ENCODE measurements at places on chromosomes 6 and 20.
A peak's percentile ranks its signal among the peaks of the same experiment; 100 is the strongest.

DNA sequence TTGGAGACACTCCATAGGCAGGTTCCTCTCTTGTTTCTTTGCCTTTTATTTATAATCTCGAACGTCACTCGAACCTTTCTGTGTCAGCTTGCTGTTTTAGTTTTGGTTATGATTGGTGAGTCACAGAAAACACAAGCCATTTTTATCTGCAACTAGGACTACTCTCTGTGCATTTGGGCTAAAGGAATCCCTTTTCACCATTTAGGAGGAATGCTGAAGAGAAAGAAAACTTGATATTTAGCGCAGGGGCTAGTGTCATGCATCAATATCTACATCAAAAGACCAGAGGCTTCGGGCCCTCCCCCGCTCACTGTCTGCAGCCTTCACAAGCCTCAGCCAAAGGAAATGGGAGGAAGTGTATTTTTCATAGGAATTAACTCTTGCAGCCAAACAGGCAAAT, 507.8 kb upstream of the CITED2 start:
- no peak for DNase-seq

- DNase-seq: no peak
These were observed 55.0 kb upstream of the TBXT start for GRCh38 chr6:166222631-166223030.

GRCh38 chr6:33315793-33316602, 1.5 kb downstream of the ZBTB22 start:
- DNase-seq: no peak

GRCh38 chr6:130776287-130776925, 50.8 kb upstream of the SMLR1 start:
- no peak for DNase-seq

DNA sequence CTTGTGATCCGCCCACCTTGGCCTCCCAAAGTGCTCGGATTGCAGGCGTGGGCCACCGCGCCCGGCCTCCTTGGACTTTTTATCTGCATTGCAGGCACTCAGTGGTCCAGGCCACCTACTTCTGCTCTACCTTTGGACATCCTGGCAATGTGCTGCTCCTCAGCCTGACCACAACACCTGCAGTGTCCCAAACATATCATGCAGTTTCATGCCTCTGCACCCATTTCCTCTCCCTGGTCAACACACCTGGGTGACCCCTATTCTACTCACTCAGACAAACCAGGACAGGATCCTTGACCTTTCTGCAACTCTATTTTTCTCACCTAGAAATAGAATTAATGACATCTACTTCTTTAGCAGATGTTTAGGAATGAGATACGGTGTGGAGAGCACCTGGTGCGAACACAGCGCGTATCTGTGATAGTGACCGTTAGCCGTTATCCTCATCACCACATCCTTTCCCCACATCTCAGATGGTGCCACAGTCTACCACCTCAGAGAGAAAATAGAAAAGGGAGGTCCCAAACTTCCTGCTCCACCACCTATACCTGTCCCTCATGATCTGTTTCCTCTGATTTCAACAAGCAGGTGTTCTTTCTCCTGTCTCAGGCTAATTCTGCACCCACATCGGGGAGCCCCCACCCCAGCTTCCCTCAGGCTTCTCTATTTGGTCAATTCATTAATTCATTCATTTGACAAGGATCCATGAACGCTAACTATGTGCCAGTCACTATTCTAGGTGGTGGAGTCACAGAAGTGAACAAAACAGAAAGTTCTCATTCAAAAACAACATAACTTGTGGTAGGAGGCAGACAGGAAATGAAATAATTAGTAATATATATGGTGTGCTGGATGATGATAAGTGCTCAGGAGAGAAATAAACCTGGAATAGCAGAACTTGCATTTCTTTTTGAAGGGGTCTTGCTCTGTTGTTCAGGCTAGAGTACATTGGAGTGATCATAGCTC, 4.3 kb upstream of the BTN3A2 start:
- no peak for DNase-seq

- no peak for DNase-seq
These were observed 501.0 kb downstream of the CDH26 start for GRCh38 chr20:60459212-60459611.

DNA sequence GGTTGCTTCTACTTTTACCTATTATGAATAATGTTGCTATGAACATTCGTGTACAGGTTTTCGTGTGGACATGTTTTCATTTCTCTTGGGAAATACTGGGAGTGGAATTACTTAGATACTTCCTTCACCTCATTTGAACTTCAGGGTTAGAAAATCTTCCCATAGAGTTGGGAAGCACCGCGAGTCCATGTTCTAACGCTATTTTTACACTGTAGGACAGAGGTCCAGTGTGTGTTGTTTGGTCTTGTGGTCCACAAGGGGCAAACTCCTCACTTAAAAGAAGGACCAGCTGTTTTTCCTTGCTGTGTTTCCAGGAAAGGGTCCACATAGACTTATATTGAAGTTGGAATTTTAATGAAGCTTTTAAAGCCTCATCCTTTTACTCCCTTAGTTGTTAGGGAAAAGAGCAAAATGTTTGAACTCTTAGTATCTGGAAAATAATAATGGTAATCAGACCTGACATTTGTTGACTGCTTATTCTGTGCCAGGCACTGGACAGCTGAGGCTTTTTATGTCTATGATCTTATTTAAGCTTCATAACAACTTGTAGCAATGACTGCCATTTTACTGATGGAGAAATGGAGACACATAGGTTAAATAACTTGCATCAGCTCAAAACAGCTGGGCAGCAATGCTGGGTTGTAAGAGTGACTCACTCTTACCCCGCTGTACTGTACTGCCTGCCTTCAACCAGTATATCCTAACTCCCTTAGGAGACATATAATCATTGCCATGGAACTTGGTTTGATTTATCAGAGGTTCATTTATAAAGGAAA, 52.0 kb downstream of the CDC5L start:
- no peak for DNase-seq

- DNase-seq: no peak
These were observed 300.1 kb downstream of the GMDS start for GRCh38 chr6:1945235-1945832.

DNA sequence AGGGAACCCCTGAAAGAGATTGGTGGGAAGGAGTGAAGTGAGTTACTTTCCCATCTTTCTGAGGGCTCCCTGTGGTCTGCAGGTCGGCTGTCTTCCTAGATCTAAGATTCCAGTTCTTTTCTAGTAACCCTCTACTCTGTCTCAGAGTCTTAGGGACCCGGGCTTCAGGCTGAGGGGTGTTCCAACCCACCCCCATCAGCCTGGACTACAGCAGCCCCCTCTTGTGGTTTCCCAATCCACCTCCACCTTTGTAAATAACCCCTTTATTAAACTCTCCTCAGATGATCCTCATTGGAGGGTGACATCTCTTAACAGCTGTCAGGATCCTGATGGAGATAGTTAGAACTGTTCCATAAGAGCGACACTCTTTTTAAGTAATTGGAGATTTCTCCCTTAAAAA, 300.4 kb downstream of the LRFN2 start:
- DNase-seq: no peak

DNA sequence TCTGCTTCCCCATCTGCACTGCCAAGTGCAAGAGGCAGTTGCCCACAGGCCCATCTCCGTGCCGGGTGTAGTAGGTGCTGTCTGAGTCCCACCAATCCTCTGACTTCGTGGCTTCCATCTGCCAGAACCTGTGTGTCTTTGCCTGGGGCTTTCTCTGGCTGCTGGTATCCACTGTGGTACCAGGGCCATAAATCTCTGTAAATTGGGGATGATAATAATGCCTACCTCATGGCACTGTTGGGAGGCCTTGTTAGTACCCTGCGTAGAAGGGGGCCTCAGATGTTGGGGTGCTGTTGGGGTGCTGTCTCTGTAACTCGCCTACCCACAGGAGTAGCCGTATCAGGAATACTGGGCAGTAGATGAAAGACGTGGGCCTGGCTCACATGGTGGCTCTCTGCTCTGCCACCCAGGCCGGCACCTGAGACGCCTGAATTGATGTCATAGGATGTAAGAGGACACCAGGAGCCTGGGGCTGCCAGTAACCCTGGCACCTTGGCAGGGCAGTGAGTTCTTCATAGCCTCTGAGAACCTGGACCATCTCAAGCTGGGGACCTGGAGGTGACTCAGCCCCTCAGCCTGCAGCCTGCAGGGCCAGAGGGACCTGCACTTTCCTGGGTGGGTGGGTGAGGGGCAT, 94.1 kb upstream of the RNF24 start:
- DNase-seq: no peak

- DNase-seq: peak; percentile 33
These were observed 3.4 kb downstream of the MED20 start for GRCh38 chr6:41917528-41917927.
